ENCODE measurements at places on chromosomes 1 and 21. TPM values are rescaled to one million over a fixed set of nuclear protein-coding genes. Genes with fewer than 3 reads are reported as not detected.

The CYP4Z1 gene
- total RNA-seq: not detected

The NBPF4 gene
- 6.6 TPM for total RNA-seq

The TMPRSS15 gene
- not detected for total RNA-seq

The UTS2 gene
- total RNA-seq: not detected

The SLC30A10 gene
- total RNA-seq: 8.8 TPM

The LCE2A gene
- total RNA-seq: not detected
